ENCODE measurements at places on chromosomes 5 and 9.

DNA sequence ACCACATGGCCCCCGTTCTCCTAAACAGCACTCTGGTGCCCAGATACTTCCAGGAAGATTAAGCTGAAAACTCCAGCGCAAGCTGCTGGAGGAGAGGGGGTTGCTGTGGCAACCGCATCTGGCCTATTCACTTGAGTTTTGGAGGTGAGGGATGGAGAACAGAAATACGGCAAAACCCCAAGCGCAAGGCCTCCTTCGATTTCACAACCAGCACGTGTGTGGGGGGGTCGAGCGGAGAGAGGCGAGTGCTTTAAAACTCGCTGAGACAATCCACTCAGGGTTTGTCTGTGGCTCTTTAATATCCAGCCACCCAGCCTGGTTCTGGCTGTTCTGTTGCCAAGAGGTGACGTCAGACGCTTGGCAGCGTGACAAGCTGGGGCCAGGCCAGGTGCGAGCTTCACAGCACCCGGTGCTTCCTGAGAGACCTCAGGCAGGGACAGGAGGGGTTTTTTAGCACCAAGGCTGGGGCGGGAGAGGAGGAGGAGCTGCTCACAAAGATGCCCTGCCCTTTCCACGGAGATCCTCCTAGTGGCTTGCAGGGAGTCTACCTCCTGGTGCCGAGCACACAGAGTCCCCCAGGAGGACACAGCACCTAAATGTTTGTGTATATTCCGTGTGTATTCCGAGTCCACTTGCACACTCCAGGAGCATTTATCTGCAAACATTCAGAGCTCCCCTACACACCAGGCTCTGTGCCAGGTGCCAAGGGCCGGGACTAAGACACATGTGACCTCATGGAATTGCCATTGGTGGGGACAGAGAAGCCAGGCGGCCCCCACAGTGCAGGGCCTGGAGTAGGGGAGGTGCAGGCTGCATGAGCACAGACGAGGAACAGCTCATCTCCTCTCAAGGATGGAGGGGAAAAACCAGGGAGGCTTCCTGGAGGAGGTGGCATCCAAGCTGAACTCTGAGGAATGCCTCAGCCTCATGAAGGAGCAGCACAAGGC is 194.6 kb downstream of the OLFM1 start:
- DNase-seq = no peak

DNA sequence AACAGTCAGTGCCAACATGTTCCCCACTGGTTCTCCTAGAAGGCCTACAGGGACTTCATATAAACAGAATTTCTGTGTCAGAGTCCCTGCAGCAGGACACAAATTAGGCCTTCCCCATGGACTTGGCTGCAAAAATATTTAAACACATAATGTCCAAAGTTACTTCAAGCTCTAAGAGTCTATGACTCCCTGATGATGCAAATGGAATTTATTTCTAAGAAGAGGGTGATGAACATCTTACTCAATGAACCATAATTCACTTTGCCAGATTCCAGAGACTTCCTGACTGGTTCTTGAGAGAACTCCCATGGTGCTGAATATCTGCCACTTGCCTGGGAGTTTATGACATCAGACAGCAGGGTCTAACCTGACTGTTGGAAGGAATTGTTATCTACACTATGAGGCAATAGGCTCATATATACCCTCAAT is 32.7 kb upstream of the ADRA1B start:
- DNase-seq = peak; percentile 93

- no peak for DNase-seq
These were observed 24.1 kb upstream of the FEM1C start for GRCh38 chr5:115568668-115569067.

DNA sequence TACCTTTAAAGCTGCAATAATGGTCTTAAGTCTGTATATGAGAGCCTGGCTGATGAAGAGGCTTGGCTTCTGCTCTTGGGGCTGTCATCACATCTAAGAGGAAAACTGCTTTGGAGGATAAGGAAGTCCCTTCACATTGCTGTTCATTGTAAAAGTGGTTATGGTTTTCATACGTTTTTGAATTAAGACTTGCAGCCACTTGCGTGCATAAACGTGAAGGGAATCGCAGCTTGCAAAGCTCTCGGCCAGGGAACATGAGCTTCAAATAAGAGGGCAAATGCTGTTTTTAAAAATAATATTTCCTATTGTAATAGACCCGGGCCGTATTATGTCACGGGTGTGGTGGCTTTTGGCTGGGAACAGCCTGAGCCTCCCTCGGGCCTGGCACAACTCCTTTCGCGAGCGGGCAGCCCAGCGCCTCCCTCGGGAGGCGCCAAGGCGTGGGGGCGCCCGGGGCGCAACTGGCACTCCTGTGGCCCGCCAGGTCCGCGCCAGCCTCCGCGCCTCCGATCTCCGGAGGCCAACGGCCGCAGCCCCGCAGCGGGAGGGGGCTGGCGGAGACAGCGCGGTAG is 538 bp upstream of the ARHGEF28 start:
- DNase-seq = no peak

DNA sequence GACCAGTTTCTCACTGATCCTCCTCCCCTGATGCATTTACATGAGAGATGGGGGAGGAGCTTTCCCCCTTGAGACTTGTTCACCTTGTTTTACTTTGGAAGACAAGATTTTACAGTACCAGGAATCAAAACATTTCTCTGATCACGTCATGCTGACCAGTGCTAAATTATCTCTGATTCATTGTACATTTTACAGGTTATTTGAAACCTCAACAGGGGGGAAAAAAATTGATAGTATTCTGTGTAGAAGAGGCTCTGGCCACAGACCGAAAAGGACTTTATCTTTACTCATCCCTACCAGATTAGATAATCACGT is 133.9 kb downstream of the GRIA1 start:
- DNase-seq = peak; percentile 47

DNA sequence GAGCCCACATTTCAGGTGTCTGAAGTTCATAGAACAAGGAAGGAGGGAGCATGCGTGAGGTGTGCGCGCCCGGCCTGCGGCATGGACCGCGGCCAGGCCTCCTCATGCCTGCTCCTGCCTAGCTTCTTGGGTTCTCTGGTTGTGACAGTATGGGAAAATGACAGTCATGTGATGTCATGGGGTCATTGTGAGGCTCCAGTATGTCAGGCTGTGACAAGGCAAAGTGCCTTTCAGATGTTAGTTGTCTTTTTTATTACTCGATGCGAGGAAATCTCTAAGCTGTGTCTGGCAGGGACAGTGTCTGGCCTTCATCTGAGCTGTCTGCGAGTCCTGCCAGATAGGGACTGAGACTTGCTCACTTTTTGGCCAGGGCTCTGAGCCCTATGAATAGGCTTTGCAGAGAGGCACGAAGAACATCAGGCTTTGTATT is 13.3 kb downstream of the UCK1 start:
- DNase-seq = no peak

All from fibroblast of skin of abdomen (primary cell).